ENCODE measurements at places on chromosomes 6 and 20.

DNA sequence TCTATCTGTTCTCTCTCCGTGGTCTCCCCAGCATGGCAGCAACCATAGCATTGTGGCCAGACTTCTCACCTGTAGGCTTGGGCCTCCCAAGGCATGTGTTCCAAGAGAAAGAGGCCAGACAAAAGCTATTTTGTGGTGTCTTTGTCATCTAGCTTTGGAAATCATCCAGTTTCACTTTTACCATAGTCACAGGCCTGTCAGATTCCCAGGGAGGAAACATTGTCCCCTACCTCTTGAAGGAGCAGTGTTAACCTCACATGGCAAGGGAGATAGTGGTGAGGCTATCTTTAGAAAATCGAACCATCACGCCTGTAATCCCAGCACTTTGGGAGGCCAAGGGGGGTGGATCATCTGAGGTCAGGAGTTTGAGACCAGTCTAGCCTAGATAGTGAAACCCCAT, 42.3 kb upstream of the RALGAPA2 start:
- DNase-seq: no peak

GRCh38 chr20:50092436-50092835, 20.5 kb downstream of the UBE2V1 start:
- no peak for DNase-seq

GRCh38 chr20:3000852-3001523, 42.4 kb upstream of the GNRH2 start:
- no peak for DNase-seq

DNA sequence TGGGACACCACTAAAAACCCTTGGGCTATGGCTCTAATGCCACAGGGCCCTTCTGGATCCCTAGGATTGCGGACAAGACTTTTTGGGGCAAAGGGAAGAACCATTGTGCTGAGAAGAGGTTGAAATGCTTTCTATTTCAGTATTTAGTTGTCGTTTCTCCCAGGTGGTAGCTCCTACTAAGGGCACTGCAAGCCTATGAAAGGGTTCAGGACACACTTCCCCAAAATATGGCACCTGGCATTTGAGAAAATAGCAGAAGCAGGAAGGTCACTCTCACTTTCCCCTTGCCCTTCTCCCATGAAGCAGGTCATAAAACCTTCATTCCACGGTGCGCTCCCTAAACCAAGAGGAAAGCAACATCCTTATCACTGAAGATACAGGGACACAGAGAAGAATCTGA, 125.4 kb upstream of the GPR6 start:
- DNase-seq: no peak

DNA sequence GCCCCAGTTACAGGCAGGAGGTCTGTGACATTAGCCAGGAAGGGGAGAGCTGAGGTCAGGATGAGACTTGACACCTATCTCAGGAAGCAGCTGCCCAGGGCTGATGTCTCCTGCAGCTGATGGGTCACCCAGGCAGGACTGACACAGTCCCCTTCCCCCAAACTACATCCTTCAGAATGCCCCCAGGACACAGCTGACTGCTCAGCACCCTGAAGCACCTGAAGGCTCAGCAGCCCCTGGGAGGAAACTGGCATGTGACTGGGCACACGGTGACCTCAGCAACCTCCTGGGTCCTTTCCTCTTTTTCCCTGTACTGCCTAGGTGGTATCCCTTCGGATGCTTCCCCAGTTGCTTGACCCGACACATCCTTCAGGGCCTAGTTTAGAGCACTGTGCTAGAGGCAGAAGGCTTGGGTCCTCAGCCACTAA, 1.9 kb downstream of the SDC4 start:
- DNase-seq: no peak

GRCh38 chr6:137872581-137873115, 5.6 kb downstream of the TNFAIP3 start:
- DNase-seq: no peak

DNA sequence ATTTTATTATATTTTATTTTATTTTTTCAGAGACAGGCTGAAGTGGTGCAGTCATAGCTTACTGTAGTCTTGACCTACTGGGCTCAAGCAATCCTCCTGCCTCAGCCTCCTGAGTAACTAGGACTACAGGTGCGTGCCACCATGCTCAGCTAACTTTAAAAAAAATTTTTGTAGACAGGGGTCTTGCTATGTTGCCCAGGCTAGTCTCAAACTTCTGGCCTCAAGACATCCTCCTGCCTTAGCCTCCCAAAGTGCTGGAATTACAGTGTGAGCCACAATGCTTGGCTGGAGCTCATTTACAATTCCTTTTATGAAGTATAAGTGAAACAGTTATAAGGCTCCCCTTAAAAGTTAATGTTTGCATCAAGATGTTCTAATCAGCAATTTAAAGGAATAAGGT, 14.5 kb downstream of the FUCA2 start:
- no peak for DNase-seq

DNA sequence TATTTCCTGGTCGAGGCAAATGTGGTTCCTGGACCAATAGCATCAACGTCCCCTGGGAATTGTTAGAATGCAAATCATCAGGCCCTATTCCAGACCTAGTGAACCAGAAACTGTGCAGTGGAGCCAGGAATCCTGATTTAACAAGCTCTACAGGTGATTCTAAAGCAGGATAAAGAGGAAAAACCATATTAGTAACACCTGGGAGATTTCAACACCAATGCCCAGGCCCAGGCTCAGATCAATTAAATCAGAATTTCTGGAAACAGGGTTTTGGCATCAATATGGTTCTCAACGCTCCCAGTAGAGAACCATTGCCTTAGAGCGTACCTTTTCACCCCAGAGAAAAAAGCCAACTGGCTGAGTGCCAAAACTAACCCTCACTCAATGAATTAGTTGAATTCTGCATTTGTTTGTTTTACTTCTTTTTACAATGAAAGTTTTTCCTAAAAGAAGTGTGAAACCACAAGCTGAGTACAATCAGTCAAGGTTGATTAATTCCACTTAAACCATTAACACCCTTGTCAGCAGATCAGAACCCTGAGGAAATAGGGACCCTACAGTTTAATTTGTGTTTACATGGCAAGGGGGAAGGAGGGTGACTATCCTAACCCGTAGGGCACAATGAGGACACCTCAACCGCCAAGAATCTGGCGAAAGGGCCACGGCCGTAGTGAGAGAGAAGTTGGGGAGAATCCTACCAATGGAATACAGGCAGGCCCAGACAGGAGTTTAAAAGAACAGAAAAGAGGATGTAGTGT, 34.9 kb upstream of the LOC128125822 start:
- no peak for DNase-seq

GRCh38 chr6:121516331-121516730, 80.9 kb downstream of the GJA1 start:
- no peak for DNase-seq

DNA sequence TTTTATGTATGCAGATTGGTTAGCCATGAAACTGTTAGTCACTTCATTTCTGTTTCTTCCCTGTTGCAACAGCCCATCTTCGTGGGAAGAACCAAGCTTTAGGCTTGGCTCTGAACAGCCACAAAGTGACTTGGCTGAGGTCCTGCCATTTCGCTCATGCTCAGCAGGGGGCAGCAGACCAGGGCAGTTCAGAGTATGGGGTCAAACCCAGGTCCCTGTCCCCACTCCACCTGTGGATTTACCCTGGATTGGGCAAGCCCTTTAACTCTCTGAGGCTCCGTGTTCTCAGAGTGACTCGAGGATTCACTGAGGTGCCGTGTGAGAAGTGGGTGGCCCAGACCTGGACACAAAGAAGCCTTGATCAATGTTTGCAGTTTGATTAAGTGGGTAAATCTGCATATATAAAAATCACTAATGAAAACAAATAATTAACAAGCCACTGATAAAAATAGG, 19.8 kb upstream of the MAP1LC3A start:
- DNase-seq: no peak

GRCh38 chr6:168208854-168209253, 110.7 kb downstream of the DACT2 start:
- peak; percentile 26 for DNase-seq

DNA sequence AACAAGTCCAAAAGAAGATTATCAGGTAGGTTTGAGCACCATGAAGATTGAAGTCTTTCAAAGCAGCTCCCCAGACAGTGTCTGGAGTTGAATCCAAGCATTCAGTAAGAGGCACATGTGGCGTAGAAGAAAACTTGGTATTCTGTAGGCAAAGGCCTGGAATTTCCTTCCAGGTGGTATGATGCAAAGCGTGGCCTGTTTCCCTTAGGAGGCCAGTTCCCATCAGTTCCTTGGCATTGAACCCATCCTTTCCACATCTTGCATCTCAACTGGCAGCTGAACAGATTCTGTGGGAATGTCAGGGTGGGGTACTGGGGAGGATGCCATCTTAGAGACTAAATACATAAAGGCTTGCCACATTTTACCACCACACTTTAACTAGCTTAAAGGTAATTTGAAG, 516.0 kb downstream of the BTBD3 start:
- no peak for DNase-seq

- DNase-seq: no peak
Observed at GRCh38 chr6:36020154-36020553, 4.3 kb downstream of the SLC26A8 start.

GRCh38 chr6:135675862-135676261, 175.6 kb upstream of the PDE7B start:
- DNase-seq: no peak

GRCh38 chr6:46581459-46582177, 71.0 kb downstream of the CYP39A1 start:
- DNase-seq: no peak

- no peak for DNase-seq
Observed at GRCh38 chr20:34891166-34892062, 15.0 kb downstream of the ACSS2 start.

- no peak for DNase-seq
Observed at GRCh38 chr6:4774715-4775493, 1.3 kb upstream of the CDYL start.

- DNase-seq: no peak
Observed at GRCh38 chr6:138809677-138810076, 13.8 kb downstream of the ECT2L start.

- DNase-seq: no peak
Observed at GRCh38 chr20:46642265-46642968, 8.8 kb downstream of the SLC13A3 start.

- no peak for DNase-seq
Observed at GRCh38 chr6:37525460-37526357, 26.0 kb upstream of the CCDC167 start.

DNA sequence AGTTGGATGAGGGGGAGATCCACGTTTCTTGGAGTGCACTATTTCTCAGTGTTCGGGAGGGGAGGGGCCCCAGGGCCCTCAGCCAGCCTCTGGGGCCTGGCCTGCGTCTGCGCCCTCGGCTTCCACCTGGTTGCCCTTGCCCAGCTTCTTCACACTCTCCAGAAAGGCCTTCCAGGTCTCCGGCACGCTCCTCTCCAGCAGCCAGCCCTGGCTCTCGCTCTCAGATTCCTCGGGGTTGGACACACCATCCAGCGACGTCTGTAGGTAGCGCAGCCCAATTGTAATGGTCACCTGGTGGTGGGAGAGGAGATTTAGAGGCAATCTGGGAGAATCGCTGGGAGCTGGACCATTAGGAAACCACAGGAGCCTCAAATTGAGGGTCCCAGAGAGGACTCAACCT, 24.2 kb downstream of the PRPH2 start:
- no peak for DNase-seq

GRCh38 chr6:140070846-140071473, 696.5 kb upstream of the CITED2 start:
- no peak for DNase-seq

DNA sequence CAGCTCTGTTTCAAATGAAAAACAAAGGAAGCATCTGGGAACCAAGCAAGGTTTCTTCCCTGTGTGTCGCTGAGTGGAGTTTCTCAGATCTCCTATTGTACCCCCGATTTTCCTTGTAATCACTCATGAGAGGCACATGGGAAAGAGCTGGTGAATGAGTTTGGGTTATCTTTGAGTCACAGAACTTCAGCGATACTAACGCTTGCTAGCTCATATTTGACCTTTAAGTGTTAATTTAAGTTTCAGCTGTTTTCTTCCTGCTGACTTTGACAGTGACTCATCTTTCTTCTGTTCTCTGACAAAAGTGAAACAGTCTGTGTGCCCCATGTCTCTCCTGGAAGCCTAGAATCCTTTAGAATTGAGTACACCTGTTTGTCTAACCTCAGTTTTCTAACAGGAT, 261.1 kb upstream of the RGS17 start:
- no peak for DNase-seq

DNA sequence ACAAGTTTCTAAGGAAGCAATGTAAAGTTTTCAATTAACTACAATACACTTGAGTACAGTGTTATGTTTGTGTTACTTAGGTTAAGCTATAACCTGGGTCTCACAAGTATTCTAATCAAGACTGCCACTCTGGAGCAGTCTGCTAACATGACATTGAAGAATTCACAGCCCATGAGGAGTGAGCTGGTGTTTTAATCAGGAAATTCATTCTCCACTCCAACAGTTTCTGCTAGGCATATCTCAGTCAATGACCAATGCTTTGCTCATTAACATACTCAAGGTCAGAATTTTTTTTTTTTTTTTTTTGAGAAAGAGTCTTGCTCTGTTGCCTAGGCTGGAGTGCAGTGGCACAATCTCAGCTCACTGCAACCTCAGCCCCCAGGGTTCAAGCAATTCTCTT, 59.6 kb upstream of the SAMHD1 start:
- no peak for DNase-seq
